Aorta (tissue), 5 donors: ENCODE measurements at places on chromosomes 7 and 10. TPM values are rescaled to one million over a fixed set of nuclear protein-coding genes. Genes with fewer than 3 reads are reported as not detected.

Gene TMEM120A
- 53.8 TPM for total RNA-seq

Gene KLF6
- total RNA-seq, result 171 TPM

Gene CFAP69
- total RNA-seq, result 11.4 TPM

- no peaks in the 10 kb centered on the region for H3K4me1 ChIP-seq
- peak; percentile 55 for DNase-seq
- no peak overlapping the region for H3K27ac ChIP-seq
- H3K36me3 ChIP-seq, result no peaks in the 10 kb centered on the region
- H3K27me3 ChIP-seq, result no peaks in the 10 kb centered on the region
Measured at GRCh38 chr7:100434297-100435144, 1.8 kb downstream of the PPP1R35 start.

DNA sequence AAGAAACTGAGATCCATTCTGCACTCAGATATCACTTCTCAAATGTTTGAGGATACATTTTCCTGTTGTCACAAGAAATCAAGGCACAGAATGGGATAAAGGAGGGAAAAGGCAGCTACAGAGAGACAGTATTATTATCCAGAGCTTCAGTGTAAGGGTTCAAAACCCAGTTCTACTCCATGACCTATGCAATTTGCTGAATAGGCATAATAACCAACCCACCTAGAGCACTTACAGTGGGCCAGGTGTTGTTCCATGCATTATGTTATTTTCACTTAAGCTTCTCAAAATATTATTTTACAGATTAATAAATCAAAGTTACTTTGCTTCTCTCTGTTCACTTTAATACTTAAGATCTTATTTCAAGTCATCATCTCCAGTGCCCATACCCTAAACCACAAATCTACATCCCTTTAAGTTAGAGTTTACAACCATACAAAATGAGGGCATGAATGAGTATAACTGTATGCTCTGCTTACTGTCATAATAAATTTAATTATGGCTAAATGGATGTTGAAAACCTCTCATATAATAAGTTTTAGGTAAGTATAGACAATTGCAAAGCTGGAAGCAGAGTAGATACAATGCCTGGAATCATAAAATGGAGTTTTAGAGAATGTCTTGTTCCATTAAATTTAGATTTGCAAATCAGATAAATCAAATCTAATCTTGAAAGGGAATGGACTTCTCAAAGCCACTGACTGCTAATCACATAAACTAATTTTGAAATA lies 28.1 kb upstream of the PCLO start:
- no peaks in the 10 kb centered on the region for H3K27me3 ChIP-seq
- H3K27ac ChIP-seq, result no peak overlapping the region
- no peaks in the 10 kb centered on the region for H3K4me1 ChIP-seq
- no peak overlapping the region for H3K4me3 ChIP-seq
- no peaks in the 10 kb centered on the region for H3K36me3 ChIP-seq

DNA sequence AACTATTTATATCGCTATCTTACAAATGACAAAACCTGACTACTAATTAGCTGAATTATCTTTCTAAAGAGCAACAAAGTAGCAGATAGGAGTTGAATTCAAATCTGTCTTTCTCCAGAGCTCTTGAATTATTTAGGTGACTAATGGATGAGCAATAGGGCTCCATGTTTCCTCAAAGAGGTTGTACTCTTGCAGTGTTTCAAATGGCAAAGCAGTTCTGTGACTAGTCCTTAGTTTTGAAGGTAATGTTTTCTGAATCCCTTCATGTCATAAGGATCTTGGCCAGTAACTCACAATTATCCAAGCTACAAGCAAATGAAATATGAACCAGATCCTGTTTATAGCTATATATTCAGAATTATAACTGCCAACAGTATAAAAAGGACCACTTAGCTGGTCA lies 999.7 kb downstream of the NRG3 start:
- no peaks in the 10 kb centered on the region for H3K27me3 ChIP-seq
- no peaks in the 10 kb centered on the region for H3K4me1 ChIP-seq
- no peak overlapping the region for H3K4me3 ChIP-seq

GRCh38 chr10:83164156-83164555 lies 975.2 kb upstream of the GHITM start:
- no peak overlapping the region for H3K27ac ChIP-seq
- H3K4me3 ChIP-seq, result no peak overlapping the region
- no peaks in the 10 kb centered on the region for H3K4me1 ChIP-seq
- H3K36me3 ChIP-seq, result no peaks in the 10 kb centered on the region
- DNase-seq, result no peak
- no peaks in the 10 kb centered on the region for H3K27me3 ChIP-seq

GRCh38 chr10:78754269-78755062 lies 314.3 kb upstream of the ZMIZ1 start:
- no peak overlapping the region for H3K27ac ChIP-seq
- H3K27me3 ChIP-seq, result no peaks in the 10 kb centered on the region
- peak; percentile 45 for DNase-seq
- no peaks in the 10 kb centered on the region for H3K4me1 ChIP-seq
- no peaks in the 10 kb centered on the region for H3K36me3 ChIP-seq
- H3K4me3 ChIP-seq, result no peak overlapping the region

- no peak overlapping the region for H3K27ac ChIP-seq
- peak; percentile 71 for DNase-seq
- no peaks in the 10 kb centered on the region for H3K36me3 ChIP-seq
- H3K4me1 ChIP-seq, result no peaks in the 10 kb centered on the region
- no peak overlapping the region for H3K4me3 ChIP-seq
- no peaks in the 10 kb centered on the region for H3K27me3 ChIP-seq
Measured at GRCh38 chr7:2938514-2939192, 94.5 kb upstream of the GNA12 start.

- H3K27me3 ChIP-seq, result no peaks in the 10 kb centered on the region
- H3K36me3 ChIP-seq, result no peaks in the 10 kb centered on the region
- DNase-seq, result no peak
- peak overlapping the region; percentile 82 for H3K4me3 ChIP-seq
Measured at GRCh38 chr7:105269397-105269796, 119.3 kb downstream of the SRPK2 start.

GRCh38 chr7:111210996-111211395 lies 120.1 kb downstream of the LRRN3 start:
- H3K27ac ChIP-seq, result no peak overlapping the region
- no peak overlapping the region for H3K4me3 ChIP-seq
- no peaks in the 10 kb centered on the region for H3K36me3 ChIP-seq
- no peaks in the 10 kb centered on the region for H3K4me1 ChIP-seq
- DNase-seq, result no peak

- H3K4me1 ChIP-seq, result no peaks in the 10 kb centered on the region
- no peaks in the 10 kb centered on the region for H3K27me3 ChIP-seq
- H3K27ac ChIP-seq, result no peak overlapping the region
- H3K36me3 ChIP-seq, result no peaks in the 10 kb centered on the region
- DNase-seq, result peak; percentile 40
Measured at GRCh38 chr10:119525116-119525515, 17.4 kb downstream of the RGS10 start.

DNA sequence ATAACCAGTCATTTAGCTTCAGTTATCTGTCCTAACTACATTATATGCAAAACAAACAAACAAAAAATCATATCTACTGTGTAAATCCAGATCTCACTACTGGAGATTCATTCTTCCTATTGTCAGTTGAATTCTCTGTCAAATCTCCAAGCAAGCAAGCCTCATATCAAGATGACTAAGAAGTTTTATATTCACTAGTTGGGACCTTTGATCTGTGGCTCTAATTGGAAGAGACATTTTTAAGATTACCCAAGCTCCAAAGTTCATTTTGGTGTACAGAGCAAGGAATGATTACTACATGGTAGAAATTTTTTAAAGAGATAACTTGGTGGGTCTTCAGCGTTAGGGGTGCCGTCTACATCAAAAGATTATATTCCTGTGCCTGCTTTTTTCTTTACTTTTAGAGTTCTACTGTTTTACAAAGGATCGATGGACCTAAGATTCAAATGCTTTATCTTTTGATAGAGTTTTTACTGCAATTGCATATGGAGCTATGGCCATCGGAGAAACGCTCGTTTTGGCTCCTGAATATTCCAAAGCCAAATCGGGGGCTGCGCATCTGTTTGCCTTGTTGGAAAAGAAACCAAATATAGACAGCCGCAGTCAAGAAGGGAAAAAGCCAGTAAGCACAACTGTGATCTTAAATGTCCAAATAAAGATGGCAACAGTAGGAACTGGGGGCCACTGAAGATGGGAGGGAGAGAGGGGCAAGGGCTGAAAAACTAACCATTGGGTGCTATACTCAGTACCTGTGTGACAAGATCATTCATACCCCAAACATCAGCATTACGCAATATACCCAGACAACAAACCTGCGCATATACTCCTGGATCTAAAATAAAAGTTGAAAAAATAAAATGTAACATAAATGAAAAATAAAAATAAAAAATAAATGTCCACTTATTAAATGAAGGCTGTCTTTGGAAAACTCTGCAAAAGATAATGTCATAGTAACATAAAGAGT lies 47.9 kb downstream of the SP8 start:
- no peak overlapping the region for H3K27ac ChIP-seq
- H3K4me1 ChIP-seq, result no peaks in the 10 kb centered on the region
- no peak for DNase-seq
- no peaks in the 10 kb centered on the region for H3K36me3 ChIP-seq

DNA sequence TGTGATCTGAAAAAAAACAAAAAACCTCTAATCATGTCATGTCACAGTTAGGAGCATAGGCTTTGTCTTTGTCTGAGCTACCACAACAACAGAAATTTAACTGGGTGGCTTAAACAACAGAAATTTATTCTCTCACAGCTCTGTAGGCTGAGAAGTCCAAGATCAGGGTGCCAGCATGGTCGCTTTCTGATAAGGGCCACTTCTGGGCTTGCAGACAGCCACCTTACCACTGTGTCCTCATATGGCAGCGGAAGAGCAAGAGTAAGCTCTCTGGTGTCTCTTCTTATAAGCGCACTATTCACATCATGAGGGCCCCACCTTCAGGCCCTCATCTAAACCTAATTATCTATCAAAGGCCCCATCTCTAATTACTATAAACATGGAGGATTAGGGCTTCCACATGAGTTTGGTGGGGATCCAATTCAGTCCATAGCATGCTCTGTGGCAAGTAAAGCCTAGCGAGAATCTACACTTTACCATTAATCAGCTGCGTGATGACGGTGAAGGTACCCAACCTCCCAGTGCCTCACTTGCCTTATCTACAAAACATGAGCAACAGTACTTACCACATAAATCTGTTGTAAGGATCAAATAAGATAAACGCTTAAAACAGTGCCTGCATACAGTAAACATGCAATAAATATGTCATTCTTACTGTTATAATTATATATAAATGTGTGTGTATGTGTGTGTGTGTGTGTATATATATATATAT lies 17.3 kb downstream of the ZNF438 start:
- peaks cover 2% of the 10 kb centered on the region for H3K4me1 ChIP-seq
- no peaks in the 10 kb centered on the region for H3K36me3 ChIP-seq
- no peak overlapping the region for H3K4me3 ChIP-seq
- H3K27me3 ChIP-seq, result no peaks in the 10 kb centered on the region

DNA sequence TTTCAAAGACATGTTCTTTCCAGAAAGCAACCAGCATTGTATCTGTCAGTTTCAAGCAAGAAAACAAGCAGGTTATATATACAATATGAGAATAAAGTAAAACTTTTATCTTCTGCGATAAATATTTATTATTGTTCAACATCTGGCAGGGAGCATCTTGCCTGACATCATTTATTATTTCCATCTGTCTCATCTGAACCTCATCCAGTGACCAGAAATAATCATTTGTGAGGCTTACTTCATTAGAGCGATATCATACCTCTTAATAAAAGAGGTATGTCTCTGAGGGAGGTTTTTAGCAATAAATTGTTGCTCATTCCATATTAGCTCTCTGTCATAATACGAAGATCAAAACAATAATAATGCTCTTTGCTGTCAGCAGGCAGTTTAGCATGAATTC lies 226.1 kb downstream of the CDC14C start:
- H3K4me3 ChIP-seq, result no peak overlapping the region
- H3K27ac ChIP-seq, result no peak overlapping the region
- H3K36me3 ChIP-seq, result no peaks in the 10 kb centered on the region
- no peak for DNase-seq

DNA sequence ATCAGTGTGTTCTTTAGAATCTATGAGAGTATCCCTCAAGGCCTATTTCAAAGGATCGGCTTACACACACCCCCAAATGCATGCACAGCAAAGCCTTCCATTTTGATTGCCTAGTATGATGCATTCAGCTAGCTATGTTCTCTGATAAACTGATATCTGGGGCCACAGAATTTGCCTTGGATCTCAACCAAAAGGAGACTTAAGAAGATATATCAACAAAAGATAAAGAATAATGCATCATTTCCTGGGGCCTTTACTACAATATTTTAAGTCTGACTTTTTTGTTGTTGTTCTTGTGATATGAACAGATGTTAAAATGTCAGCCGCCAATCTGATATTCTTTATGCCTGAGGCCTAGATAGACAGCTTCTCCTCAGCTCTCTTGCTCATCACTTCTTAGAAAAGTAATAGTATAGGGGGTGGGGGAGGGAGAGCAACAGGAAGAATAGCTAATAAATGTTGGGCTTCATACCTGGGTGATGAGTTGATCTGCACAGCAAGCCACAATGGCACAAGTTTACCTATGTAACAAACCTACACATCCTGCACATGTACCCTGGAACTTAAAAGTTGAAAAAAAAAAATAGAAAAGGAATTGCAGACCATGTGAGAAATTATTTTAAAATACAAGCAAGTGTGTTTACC lies 792.9 kb upstream of the GHITM start:
- H3K4me3 ChIP-seq, result no peak overlapping the region
- H3K27ac ChIP-seq, result no peak overlapping the region
- no peak for DNase-seq
- H3K4me1 ChIP-seq, result no peaks in the 10 kb centered on the region

DNA sequence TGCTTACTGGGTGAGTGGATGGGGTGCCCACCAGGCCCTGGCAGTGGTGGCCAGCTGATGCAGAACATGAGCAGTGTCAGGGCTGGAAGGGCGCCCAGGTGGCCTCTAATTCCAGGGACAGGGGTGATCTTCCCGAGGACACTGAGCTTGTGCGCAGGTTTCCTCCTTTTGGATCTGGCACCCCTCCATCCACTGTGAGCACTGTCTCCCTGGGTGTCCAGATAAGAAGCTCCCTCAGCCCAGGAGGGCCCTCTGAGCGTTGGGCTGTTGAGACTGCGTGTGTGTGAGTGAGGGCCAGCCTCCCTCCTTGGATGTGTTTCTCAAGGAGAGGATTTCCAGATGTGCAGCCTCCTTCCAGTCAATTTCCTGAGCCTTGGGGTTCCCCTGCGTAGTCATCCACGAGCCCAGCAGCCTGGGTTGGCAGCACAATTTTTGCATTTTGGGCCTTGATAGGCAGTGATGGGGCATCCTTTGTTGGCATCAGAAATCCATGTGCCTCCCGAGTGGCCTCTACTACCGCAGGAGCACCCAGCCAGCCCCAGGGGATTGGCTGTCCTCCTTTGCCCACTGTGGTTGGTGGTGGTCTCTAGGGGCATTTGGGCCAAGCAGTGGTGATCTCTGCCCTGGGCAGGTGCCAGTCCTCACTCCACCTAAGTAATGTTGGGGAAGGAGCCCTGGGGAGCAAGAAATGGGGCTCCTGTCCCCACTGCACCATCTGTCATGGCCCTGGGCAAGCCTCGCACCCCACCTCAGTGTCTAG lies 20.9 kb upstream of the BTBD16 start:
- H3K27ac ChIP-seq, result no peak overlapping the region
- H3K27me3 ChIP-seq, result no peaks in the 10 kb centered on the region
- H3K36me3 ChIP-seq, result peaks cover 6% of the 10 kb centered on the region
- H3K4me1 ChIP-seq, result no peaks in the 10 kb centered on the region
- no peak overlapping the region for H3K4me3 ChIP-seq
